MG63 (cell line): ENCODE measurements at places on chromosomes 5 and 9. TPM values are rescaled to one million over a fixed set of nuclear protein-coding genes. Genes with fewer than 3 reads are reported as not detected.
A peak's percentile ranks its signal among the peaks of the same experiment; 100 is the strongest.

GRCh38 chr5:96809921-96810320 lies 2.2 kb upstream of the ERAP1 start:
- DNase-seq: no peak

- no peak for DNase-seq
These were observed 36.8 kb downstream of the KDM3B start for GRCh38 chr5:138389332-138389731.

DNA sequence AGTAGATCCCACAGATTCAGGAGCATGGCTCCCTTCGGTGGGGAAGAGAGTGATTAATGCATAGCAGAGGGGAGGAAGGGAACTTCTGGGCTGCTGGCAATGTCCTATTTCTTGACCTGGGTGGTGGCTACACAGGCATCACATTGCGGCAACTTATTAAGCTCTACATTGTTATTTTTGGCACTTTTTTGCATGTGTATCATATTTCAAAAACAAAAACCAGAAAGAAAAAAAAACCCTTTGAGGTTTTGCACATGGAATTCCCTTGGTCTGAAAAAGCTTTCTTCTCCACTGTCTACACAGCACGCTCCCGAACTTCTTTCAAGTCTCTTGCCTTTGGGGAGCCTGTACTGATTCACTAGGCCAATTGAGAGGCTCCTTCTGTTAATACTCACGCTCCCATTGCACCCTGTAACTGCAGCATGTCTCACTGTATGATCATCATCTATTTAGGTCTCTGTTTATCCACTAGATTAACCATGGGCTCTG lies 25.1 kb downstream of the CEMIP2 start:
- no peak for DNase-seq

DNA sequence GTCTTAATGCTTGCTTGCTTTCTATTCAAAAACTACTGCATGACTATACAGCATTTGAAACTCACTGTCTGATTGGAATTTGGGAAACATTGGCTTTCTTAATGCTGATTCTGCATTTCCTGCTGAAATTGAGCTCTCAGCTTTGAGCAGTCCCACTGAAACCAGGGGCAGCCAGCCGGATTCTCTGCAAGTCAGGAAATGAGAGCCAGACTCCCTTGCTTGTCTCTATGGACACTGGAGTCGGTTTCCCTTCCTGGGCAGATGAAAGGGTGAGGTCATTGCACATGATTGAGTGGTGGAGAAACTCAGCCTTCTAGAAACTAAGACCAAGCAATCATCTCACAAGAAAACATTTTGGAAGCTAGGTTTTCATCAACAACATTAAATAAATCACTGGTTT lies 119.7 kb upstream of the SPATA31C2 start:
- peak; percentile 69 for DNase-seq

- no peak for DNase-seq
These were observed 223 bp downstream of the NR3C1 start for GRCh38 chr5:143403334-143403592.

GRCh38 chr5:123151227-123151909 lies 62.3 kb downstream of the PRDM6 start:
- no peak for DNase-seq

- DNase-seq: no peak
These were observed 148.0 kb downstream of the PCSK5 start for GRCh38 chr9:76038431-76038830.

GRCh38 chr9:98635374-98635773 lies 73.4 kb downstream of the GABBR2 start:
- DNase-seq: no peak

- DNase-seq: no peak
These were observed 215.8 kb downstream of the MELK start for GRCh38 chr9:36788534-36788933.

DNA sequence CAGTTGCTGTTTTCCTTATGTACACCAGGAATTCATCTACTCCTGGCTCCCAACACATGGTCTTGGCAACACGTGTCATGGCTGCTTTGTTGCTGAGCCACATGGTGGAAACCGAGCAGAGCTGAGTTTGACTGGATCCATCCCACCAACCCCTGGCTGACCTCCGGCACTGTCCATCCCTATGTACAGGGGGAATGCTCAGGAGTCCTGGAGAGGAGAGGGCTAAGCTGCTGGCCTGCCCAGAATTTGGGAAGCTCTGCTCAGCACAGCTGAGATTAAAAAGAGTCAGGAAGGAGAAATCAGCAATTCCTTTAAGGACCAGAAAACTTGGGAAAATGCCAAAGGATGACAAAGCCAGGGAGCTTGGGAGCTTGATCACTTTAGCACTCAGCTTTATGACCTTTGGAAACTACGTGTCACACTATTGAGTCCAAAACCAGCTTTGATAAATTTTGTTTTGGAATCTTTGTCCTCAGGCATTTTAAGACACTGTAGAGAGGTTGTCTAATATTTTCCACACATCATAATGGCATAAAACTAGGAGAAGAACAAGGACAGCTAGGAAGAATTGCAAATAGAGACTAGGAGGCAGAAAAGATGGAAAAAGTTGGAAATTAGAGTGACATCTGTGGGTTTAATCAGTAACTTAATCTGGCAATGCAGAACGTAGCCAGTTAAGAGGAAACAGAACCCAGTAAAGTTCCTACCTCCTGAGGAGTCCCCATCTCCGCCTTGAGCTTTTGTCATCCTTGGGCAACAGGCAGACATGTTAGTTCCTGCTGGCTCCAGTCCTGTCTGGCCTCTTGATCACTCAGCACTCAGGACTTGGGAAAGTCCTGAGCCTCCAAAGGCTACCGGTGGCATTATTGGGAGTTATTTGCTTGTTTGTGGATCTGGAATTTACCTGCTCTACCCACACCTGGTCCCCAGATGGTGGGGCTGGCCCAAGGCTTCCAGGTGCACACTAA lies 62.5 kb upstream of the PLPP1 start:
- peak; percentile 77 for DNase-seq

- no peak for DNase-seq
These were observed 322.1 kb upstream of the SLC30A5 start for GRCh38 chr5:68771732-68772131.

- no peak for DNase-seq
These were observed 22.3 kb upstream of the TBCA start for GRCh38 chr5:77798456-77798855.

DNA sequence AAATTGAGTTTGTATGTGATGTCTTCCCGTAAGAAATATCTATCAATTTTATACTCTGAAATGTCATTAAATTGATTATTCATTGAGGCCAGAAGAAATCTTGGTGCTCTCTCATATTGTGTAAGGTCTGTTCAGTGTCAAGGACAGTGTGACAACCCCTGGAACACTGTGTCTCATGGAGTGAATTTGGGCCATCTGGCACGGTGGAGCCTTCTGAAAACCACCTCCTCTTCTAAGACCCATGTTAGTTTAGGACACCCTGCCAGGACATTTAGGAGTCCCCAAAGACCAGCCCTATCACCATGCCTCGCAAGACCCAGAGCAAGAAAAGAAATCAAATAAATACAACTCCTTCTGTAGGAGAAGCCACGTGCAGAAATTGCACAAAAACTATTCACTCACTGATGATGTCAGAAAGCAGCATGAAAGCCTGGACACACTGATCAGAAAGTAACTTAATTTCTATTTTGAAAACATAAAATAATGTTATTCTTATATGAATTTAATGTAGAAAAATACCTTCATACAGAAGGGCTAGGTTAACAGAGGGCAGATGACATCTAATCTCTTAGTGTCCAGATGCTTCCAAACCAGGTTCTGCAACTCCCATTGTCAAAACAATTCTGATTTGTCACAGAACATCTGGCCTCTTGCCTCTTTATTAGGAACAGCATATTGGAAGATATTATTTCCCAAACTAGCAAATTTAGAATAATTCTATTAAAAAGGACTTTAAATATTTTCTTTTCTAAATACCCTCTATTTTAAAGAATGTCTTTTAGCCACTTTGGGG lies 298.8 kb downstream of the NR2F1-AS1 start:
- no peak for DNase-seq

- no peak for DNase-seq
These were observed 21.7 kb downstream of the CXXC5 start for GRCh38 chr5:139669662-139670368.

DNA sequence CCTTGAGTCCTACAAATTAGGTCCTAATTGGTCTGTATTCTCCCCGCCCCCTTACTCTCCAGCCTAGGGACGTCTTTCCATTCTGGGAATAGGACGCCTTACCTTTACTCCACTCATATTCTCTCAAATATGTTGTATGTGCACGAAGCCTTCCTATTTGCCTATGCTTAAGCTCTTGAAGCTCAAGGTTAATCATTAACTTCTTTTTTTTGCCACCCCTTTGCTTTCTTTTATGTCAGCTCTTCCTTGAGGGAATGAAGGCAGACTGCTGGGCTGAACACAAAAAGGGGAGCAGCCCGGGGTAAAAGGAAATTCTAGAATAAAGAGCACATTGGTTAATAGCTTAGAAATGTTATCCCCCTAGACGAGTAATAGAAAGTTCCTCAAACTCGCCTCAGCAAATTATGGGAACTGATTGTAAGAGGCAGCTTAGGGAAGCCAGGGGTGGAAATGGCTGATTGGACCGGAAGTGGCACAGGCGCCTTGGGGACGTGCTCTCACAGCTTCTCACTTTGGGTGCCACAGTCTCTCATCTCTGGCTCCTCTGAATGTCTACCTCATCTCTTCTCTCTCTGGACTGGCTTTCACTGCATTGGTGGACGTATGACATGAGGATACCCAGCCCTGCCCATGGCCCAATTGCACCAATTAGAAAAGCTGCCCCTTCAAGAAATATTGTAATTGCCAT lies 122.3 kb upstream of the IL12B start:
- no peak for DNase-seq

DNA sequence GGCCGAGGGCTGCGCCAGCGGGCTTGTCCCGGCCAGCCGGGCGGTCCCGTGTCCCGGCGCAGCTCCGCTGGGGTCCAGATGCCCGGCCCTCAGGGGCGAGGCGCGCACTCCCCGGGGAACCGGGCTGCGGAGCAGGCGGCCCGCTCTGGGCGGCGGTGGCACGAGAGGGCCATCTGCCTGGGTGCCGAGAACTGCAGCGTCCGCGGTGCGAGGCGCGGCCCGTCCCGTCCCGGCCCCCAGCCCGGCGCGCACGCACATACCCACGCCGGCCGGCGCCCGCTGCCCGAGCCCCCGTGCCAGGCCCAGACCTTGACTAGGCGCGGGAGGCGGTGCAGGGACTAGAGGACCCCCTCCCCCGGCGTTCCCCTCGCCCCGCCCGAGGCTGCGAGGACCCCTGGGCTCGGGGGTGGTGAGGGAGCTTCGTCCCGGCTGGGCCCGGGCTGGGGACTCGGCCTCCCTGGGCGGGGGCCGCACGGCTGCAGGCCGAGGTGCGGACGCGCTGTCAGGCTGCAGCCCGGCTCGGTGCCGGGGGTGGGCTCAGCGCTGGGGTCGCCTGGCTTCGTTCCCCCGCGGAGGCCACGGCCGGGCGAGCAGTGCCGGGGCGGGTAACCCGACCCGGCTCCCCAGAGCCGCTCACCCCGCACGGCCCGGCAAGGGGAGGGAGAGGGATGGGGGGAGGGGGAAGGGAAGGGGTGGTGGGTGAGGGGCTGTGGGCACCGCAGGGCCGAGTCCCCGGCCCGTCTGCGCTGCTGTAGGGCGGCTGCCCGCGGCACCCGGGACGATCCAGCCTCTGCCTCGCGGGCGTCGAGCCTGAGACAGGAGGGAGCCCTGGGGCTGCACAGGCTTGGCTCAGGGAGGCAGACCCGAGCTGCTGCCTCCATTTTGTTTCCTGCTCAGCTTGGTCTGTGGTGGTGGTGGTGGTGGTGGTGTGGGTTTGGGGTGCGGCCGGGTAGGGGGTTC lies 1.2 kb upstream of the NSD1 start:
- DNase-seq: no peak

- DNase-seq: no peak
These were observed 11.5 kb downstream of the AQP3 start for GRCh38 chr9:33435821-33436277.

- no peak for DNase-seq
These were observed 346.9 kb downstream of the KDM4C start for GRCh38 chr9:7104625-7105024.

GRCh38 chr5:34804913-34805312 lies 34.1 kb upstream of the TTC23L start:
- no peak for DNase-seq

DNA sequence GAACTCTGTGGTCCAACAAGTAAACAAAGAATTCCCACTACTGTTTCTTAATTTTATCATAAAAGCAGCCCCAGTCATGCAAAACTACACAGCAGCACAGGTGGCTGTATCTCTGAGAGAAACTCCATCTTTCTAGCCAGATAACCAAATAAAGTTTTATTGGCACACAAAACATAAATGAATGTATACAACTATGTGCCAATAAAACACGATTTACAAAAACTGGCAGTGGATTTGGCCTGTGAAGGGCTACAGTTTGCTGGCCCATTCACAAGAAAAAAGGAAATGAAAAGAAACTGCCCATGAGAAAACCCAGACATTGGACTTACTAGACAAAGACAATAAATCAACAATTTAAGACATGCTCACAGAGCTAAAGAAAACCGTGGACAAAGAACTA lies 10.6 kb downstream of the FBXL17 start:
- DNase-seq: no peak

GRCh38 chr5:149951138-149951749 lies 6.7 kb upstream of the PDE6A start:
- DNase-seq: no peak

RECK gene
- 33.8 and 36.1 TPM in 2 replicates for total RNA-seq

SIMC1 gene
- 15.9 and 23.4 TPM in 2 replicates for total RNA-seq

PCDHB12 gene
- 0.16 TPM in 1 of 2 replicates, not detected in the other for total RNA-seq

RELL2 gene
- 13.2 and 15.1 TPM in 2 replicates for total RNA-seq

NTRK2 gene
- not detected in 2 replicates for total RNA-seq

STPG3 gene
- total RNA-seq: not detected in 2 replicates

TMEM171 gene
- total RNA-seq: 0.96 and 4.3 TPM in 2 replicates

TMEM252 gene
- total RNA-seq: not detected in 2 replicates

PKD2L2 gene
- not detected in 2 replicates for total RNA-seq

CDK7 gene
- total RNA-seq: 48.3 and 56.2 TPM in 2 replicates
